ENCODE measurements at places on chromosomes 2 and 18. TPM values are rescaled to one million over a fixed set of nuclear protein-coding genes. Genes with fewer than 3 reads are reported as not detected.

DNA sequence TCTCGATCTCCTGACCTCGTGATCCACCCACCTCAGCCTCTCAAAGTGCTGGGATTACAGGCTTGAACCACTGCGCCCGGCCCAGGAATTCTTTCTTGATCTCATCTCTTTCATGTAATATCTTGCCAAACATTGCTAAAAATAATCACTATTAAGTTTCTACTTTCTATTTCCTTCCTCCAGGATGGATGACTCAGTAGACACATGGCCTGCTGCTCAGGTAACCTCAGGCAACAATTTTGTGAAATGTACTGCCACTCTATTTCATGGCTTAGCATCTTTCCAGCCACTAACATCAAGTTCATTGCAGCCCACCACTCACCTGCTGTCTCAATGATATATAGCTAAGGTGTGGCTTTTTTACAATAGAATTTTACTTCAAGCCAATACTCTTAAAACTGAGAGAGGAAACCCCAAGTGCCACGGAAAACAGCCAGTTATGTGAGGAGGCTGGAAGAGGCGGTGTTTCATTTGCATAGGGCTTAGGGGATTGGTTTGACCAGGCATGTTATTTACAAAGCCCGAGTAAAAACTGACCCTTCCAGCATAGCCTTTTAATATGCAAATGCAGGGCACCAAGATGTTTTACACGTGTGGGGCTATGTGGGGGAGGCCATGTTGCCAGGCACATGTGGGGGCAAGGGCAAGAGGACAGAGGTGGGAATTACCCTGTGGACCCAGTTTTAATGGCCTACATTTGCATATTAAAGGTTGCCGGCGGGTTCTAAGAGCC lies 11.3 kb upstream of the SUMO1 start:
- DNase-seq, result peak; percentile 56

SP9 gene
- total RNA-seq, result not detected

DNA sequence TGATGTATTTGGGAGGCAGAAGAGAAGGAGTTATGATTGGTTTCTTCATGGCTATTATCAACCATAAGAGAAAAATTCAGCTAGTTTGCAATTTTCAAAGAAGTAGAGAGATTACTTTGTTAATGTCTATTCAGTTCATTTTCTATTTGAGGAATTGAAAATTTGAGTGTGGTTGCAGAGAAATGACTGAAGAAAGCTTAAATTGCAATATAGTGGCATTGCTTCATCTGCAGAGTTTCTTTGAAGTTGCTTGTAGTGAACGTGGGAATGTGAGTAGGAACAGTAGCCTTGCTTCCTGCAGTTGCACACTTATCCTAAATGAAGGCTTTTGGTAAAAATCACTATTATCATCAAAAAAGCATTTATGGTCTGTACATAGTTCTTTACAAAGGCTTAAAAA lies 14.7 kb upstream of the CYRIA start:
- DNase-seq, result no peak

DNA sequence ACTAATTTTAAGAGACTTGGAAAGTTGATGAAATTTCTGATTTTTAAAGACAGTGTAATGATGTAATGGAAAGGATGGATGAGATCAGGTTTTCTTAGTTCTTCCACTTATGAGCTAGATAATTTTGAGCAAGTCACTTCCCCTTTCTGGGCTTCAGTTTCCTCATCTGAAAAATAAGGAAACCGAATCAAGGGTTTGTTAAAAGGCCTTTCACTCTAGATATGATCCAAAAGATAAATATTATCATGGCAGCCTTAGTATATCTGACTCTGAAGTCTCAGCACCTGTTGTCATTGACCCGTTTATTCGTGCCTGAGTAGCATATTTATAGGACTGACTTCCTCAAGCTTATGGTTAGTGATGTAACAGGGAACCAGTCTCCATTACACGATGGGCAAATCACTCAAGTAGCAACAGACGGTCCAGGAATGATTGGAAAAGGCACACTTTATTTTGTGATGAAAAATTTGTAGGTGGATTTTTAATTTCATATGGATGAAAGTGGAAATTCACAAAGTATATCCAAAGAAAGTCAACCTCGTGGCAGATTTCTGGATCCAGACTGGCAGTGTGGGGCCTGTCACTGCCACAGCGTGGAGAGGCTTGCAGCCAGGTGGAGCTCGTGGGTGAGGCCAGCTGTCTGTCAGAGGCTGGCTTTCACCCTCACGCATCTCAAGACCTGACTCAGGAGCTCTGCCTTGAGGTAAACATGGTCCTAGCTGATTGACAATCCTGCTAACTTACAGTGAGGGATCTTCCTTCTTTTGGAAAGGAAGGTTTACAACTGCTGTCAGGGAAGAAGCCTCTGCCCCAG lies 137.9 kb upstream of the CXCR4 start:
- DNase-seq, result no peak

LIMS1 gene
- total RNA-seq, result 61.6 TPM

UNC80 gene
- total RNA-seq, result not detected

MRO gene
- total RNA-seq, result not detected
